Motor neuron (in vitro differentiated cells): ENCODE measurements at places on chromosomes 4 and X.

- no peak for ATAC-seq
Observed at GRCh38 chr4:84258905-84259830, 239.9 kb downstream of the NKX6-1 start.

DNA sequence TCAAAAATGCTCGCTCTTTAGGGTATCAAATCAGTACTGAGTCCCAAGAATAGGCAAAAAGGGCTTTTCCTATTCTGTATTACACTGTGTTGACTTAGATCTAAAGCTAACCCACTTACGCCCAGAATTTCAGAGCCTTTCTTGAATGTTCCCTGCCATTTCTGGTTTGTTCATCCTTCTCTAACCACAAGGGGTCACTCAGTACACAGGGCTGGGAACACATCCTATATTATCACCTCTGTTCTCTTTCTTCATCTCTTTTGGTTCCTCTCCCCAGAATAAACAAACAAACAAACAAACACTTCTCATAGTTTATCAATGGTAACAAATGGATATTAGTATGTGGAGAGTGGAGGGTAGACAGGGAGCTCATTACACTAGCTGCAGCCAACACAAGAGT is 25.5 kb upstream of the MORC4 start:
- ATAC-seq: peak; percentile 43

GRCh38 chrX:40374486-40374885 is 206.3 kb upstream of the ATP6AP2 start:
- no peak for ATAC-seq

GRCh38 chr4:113020966-113021365 is 28.5 kb upstream of the ANK2 start:
- no peak for ATAC-seq

DNA sequence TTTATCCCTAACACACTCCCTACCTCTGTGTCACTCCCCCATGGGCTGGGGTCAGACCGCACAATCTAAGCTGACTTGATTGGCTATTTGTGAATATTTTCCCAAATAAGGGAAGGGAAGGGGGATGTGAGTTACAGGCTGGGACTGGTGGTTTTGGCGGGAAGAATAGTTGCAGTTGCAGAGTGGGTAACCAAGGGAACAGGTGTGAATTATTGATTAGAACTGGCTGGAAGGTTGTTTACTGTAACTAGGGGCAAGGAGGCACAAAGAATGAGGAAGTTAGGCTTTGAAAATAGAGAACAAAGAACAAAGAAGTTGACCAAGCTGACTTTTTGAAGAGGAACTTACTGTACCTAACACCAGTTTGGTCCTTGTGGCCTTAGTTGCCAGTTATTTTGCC is 88.0 kb upstream of the XAGE2 start:
- ATAC-seq: no peak

- ATAC-seq: peak; percentile 84
Observed at GRCh38 chrX:135421932-135422809, at the start of gene SMIM10L2A. TSS of gene SMIM10L2A (plus strand) at chrX:135421944. CDS start at chrX:135422132, 188 bp downstream.

- ATAC-seq: peak; percentile 66
Observed at GRCh38 chr4:17317526-17317925, 194.4 kb downstream of the QDPR start.

- ATAC-seq: no peak
Observed at GRCh38 chr4:90317785-90318184, 190.6 kb downstream of the CCSER1 start.
